Breast epithelium (tissue), 4 donors: ENCODE measurements at places on chromosomes 7 and 10.

- no peak for DNase-seq
Measured at GRCh38 chr7:46129831-46130230, 208.8 kb upstream of the IGFBP3 start.

DNA sequence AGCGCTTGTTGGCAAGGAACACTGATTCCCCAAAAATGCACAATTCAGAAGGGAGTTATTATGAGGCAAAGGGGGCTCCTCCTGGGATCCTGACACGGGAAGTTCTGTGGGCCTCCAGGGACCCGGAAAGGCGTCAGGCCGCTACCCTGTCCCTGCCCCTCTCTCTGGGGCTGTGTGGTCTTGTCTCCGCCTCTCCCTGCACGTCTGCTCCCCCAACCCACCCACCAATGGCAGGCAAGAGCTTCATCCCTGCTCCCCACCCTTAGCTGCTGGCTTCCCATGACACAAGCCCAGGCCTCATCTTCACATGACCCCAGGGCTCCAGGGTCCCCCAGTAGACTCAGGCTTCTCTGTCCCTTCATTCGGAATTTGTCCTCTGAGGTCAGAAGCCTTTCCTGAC lies 31.0 kb upstream of the ADRB1 start:
- DNase-seq, result no peak

GRCh38 chr10:24279166-24279565 lies 70.2 kb downstream of the KIAA1217 start:
- no peak for DNase-seq

- DNase-seq, result no peak
Measured at GRCh38 chr7:88165697-88166096, 54.1 kb downstream of the SRI start.

DNA sequence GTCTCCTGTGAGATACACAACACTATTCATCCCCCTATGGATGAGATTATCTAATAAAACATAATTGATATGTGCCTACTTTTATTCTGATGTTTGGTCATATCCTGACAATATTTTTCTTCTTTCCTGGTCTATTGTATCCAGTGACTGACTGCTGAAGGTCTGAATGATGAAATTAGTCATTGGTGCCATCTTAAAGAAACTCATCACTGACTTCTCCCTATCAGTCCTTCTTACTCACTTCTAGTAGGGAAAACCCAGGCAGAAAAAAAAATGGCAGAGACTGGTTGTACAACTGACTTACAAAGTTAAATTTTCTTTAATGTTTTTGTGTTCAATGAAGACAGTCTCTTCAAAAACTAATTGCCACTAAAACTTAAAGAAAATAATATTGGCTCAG lies 377.4 kb downstream of the HTR7 start:
- DNase-seq, result no peak

- DNase-seq, result no peak
Measured at GRCh38 chr10:112471878-112472487, 25.0 kb downstream of the VTI1A start.

GRCh38 chr10:44792119-44792775 lies 118.9 kb upstream of the TMEM72 start:
- DNase-seq, result no peak

- no peak for DNase-seq
Measured at GRCh38 chr7:21355406-21355874, 72.4 kb upstream of the SP4 start.

DNA sequence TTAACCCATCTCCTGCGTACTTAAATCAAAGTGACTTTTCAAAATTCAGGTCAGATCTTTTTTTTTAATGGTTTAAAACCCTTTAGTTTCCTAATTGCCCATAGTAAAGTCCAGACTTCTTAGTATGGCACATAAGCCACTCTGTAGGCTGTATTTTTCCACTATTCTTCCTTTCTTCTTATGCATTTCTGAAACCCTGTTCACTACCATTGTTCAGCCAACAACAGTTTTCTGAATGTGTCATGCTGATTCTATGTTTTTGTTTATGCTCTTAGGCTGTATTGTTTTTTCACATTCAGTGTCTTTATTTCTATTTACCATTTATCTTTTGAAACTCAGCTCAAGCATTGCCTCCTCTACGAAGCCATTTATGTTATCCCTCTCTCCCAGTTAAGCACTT lies 26.7 kb downstream of the CCSER2 start:
- no peak for DNase-seq

DNA sequence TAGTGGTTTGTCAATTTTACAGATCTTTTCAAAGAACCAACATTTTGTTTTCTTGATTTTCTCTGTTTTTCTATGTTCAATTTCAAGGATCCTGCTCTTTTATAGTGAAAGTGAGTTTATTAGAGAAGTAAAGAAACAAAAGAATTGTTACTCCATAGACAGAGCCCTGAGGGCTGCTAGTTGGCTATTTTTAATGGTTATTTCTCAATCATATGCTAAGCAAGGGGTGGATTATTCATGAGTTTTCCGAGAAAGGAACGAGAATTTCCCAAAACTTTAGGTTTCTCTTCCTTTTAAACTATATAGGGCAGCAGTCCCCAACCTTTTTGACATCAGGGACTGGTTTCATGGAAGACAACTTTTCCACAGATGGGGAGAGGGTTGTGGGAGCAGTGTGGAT lies 165.0 kb downstream of the CCSER2 start:
- DNase-seq, result no peak

DNA sequence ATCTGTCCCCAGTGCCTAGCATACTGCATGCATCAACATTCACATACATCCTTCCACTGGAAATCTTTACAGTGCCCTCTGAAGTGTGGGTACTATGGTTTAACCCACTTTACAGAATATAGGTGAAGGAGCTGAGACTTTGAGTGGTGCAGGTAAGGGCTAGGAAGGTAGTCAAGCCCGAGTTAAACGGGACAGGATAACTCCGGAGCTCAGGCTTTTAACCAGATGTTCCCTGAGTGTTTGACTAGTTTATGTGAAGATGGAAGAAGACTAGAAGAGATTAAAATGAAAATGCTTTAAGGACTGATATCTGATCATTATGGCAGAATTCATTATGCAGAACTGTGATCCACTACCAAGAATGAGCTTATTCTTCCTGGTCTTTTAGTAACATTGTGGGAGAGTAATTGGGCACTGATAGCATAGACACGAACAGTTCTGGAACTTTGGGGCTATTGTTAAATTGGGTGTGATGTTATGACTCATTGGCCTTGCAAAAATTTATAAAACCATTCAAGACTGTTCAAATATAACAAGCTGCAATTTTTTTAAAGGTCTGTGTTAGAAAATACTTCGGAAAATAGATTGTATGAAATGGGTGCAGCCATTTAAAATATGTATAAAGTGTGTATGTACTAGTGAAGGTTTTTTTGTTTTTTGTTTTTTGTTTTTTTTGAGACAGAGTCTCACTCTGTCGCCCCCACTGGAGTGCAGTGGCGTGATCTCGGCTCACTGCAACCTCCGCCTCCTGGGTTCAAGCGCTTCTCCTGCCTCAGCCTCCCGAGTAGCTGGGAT lies 4.4 kb downstream of the CUL1 start:
- DNase-seq, result no peak

GRCh38 chr10:50426485-50426884 lies 175.2 kb upstream of the ASAH2 start:
- no peak for DNase-seq
